ENCODE measurements at places on chromosomes 13 and 19. TPM values are rescaled to one million over a fixed set of nuclear protein-coding genes. Genes with fewer than 3 reads are reported as not detected.

The FBXO46 gene
- total RNA-seq = 10.5 TPM

The SERP2 gene
- not detected for total RNA-seq

The NOVA2 gene
- total RNA-seq = 0.13 TPM

The CLDND2 gene
- total RNA-seq = 12.5 TPM

The LMTK3 gene
- total RNA-seq = 5.3 TPM

The CYP4F2 gene
- total RNA-seq = 0.14 TPM

The SEMA6B gene
- total RNA-seq = 6.2 TPM

Measured in A549 treated with GW870086 at 1 μM for 4 hours (cell line).